ENCODE measurements at places on chromosomes 16 and 17.

DNA sequence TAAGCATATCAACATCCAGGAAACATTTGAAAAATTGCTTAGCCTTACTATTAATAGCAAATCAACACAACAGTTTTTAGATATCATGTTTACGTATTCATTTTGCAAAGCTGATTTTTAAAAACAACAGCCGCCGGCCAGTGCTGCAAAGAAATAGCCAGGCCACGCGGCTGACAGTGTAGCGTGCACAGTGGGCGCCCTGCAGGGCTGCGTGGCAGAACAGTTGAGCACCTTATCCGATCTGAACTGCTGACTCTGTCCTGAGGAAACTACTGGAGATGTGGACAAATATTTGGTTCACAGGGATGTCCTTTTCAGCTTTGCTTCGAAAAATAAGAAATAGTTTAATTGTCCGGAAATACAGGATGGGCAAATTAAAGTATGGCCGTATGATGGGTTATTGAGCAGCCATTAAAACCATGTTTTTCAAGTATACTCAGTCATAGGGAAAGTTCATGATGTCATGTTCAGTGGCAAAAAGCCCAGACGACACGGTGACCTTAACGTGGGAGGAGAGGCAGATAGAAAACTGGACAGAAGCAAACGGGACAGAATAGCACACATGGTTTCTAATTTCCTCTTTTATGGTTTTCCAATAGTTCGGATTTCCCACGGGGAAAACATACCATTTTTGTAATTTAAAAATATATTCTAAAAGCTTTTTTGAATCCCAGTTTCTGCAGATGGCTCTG, 52.4 kb upstream of the ENDOV start:
- no peak for DNase-seq

DNA sequence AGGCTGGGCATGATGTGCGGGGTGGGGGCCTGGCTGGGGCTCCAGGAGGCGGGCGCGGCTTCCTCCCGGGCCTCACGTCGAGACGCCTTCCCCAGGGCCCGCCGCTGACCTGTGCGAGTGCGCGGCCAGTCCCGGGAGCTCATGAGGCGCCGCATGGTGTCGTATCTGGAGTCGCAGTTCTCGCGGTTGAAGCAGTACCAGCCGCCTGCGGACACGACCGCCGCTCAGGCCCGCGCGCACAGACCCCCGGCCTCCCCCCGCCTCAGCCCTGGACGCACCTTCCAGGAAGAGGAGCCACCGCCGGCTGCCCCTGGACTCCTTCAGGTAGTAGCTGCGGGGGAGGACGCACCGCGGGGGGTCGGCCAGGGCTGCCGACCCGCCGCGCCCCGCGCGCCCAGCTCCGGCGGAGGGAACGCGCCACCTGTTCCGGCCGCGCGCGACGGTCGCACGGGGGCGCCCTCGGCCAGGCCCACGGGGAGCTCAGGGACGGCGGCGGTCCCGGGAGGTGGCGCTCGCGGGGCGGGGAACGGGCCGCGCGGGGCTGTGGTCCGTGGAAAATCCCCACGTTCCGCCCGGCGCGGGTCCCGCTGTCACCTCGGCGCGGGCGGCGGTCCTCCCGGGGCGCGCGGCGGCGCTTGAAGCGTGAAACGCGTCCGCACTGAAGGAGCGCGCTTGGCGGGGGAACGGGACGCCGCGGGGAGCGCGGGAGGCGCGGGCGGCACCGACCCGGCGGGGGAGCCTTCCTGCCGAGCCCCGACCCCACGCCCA, 1.4 kb downstream of the NOTUM start:
- peak; percentile 89 for DNase-seq

DNA sequence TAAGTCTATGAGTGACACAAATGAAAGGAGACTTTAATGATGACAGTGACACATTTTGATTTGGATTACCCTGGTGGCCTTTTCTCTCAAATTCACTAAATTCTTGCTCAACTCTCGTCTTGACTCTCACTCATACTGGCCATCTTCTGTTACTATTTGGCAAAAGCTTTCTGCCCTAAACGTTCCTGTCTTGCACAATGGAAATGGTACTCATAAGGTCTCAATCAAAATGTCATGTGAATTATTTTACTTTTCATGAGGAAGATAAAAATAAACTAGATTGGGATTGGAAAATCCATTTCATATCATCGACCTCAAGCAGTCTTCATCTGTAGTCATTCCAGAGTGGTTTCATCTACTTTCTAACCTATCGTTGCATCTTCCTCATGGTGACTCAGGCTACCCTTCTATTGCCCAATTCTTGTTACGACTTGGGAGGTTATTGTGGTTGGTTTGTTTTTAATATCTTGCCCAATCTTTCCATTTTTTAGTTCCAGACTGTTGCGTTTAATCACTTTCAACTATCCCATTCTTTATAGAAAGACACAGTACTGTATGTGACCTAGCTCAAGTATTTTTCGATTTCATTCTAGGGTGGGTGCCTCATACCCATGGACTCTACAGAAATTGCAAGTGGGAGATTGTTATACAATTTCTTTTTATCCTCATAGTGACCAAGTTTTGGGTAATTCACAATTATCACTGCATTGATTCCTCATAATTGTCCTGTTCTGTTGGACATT, 317.2 kb upstream of the KCNJ16 start:
- DNase-seq = no peak

DNA sequence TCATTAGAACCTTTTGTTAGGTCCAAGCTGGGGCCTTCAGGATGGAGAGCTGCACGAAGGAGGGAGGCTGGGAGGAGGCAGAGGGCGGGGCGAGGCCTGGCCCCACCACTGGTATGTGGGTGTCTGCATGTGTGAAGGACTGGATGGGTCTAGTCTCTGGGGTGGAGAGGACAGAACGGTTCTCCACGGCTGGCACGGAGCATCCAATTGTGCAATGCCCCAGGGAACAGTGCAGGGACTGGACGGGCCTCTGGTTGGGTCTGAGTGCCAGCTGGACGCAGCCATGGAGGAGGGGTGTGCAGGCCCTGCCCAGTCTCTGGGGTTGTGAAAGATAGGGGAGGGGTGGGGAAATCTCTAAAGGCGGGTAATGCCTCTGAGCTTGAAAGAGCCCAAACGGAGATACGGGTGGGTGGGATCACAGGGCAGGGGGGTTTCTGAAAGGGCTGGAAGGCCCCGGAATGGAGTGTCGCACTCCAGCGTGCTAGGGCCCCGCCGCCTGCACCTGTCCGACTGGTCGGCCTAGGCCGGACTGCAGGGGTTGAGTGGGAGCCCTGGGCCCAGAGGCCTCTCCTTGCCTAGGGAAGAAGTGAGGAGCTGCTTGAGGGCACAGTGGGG, 1.6 kb downstream of the PPL start:
- DNase-seq = no peak

- DNase-seq = no peak
These were observed 31.9 kb downstream of the CDK5R1 start for GRCh38 chr17:32518646-32519227.

DNA sequence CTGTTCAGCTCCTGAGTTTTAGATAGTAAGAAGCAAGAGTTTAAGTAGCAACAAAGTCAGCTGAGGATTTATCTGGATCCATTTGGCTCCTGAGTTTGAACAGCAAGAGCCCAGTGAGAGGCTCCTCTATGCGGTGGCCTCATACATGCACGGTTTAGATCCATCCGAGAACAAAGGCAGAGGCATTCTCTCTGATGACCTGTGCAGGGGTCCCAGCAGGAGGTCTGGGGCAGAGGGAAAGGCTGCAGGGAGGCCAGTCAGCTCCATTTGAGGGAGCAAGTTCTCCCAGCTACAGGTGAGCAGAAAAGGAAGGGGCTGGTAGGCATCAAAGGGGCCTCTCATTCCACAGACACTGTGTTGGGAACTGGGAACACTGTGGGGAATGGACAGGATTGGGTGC, 16.5 kb downstream of the PITPNM3 start:
- DNase-seq = no peak

DNA sequence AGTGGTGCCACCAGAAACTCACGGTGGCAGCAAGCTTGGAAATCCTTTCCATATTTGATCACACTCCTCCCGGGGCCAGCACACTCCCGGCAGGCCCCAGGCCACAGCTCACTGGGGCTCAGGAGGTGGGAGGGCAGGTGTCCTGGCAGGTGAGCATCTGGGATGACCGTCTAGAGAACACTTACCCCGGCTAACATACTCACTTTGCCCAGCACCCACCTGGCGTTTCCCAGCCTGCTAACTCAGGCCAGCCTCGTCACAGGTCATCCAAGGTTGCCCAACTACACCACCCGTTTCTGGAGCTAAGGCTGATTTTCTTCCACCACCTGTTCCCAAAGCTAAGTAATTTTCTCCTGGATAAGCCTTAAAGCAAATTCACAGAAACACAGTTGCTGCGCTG, 24.9 kb downstream of the FBXO31 start:
- no peak for DNase-seq

GRCh38 chr16:1770328-1771187, 785 bp downstream of the NME3 start:
- DNase-seq = peak; percentile 76

DNA sequence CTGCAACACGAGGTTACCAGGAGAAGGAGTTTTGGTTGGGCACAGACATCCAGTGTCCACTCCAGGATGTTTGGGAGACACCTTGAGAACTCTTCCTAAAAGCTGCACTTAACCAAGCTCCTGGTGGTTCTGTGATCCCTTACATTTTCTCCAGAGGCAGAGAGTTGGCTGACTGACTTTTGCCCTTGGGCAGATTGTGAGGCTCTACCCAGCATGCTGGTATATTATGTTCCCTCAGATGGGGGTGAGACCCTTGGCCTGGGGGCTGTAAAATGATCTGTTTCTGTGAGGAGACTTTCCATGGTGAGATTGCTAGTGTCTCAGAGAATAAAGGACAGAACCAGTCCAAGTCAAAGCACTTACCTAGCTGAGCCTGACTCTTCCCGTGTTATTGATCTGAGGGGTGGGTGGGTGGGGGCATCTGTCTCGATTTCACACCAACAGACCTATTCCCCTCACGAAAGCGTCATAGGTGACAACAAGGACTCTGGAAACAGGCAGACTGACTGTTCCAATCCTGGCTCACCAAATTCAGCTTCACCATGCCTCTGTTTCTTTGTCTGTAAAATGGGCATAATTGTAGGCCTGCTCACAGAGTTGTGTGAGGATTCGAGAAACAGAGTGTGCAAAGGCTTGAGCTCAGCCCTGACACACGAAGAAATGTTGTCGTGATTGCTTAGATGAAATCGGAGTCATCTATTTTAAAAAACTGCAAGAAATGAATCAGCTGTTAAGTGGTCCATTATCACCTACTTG, 12.2 kb downstream of the USB1 start:
- DNase-seq = no peak

GRCh38 chr17:14452856-14453255, 152.0 kb downstream of the HS3ST3B1 start:
- DNase-seq = no peak

DNA sequence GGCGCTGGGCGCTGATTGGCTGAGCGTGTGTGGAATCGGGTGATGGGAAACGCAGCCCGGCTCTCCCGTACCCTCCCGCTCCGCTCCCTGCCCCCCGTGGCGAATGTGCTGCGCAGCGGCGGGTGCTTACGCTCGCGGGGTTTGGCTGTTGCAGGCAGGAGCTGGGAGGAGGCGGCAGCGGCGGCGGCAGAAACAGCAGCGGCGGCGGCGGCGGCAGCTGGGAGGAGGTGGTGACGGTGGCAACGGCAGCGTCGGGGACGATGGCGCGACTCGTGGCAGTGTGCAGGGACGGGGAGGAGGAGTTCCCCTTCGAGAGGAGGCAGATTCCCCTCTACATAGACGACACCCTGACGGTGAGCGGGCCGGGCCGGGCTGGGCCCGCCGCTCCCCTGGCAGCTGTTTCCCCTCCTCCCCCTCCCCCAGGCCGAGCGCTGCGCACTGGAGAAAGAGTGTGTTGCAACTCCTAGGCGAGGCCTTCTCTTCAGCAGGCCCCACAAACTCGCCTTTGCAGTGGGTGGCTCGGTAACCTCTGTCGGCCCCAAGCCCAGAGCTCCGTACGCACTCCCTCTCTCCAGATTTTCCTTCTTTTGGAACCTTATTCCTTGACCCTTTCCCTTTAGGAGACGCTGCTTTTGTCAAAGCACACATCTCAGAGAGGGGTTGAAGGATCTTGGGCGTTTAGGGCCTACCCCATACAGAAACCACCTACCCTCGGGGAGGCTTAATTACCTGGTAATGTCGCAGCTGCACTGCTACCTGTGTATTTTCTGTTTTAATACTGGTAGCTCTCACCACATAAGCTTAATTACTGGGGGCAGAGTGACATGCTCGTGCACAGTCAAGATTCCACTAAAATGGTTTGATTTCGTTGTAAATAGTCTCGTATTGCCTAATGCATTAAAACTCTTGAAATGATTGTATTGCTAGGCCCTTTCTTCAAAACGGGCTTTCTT, 1.0 kb downstream of the GGNBP2 start:
- DNase-seq = peak; percentile 95

DNA sequence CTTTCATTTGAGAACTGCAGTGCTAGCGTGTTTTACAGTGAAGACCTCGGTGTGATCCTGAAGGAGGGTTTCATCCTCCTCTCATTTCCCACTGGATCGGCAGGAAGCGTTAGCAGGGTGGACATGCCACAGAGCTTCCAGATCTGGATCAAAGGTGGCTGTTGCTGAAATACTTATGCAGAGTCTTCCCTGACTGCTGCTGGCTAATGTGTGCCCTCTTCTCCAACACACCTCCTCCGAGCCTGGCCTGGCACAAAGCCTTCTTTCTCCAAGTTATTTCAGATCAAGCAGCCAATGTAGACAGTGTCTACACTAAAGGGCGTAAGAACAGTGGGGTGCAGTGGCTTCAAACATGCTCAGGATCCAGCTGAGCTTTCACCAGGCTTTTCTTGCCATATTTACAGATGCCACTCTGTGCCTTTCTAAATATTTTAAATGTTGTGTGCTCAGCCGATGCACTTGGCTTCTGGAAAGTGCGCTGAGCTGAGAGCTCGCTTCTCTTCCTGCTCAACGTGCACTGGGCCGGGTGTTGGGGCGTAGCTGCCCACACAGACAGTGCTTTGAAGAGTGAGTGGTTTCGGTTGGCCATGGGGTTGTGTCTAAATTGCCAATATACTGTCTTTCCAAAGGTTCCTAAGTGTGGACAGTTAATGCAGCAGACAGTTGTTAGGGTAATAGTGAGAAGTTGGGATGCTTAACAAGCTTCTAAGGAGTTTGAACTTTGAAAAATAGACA, 2.1 kb downstream of the ZNF750 start:
- no peak for DNase-seq

DNA sequence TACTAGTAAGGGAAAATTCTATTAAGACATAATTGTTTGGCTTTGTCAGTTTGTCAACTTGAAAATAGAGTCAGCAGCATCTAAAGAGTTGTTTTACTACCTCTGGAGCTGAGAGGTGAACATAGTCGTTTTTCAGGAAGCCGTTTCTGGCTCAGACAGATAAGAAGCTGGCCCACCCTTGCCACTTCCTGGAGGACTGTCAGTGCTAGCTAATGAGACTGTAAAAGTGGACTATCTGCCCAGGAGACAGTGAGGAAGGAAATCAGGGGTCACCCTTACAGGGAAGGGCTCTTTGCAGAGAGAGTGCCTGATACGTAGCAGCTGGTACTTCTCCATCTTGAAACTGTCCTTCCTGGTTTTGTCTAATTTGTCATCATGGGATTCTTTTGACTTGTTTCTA, 328.7 kb downstream of the WWOX start:
- DNase-seq = no peak

DNA sequence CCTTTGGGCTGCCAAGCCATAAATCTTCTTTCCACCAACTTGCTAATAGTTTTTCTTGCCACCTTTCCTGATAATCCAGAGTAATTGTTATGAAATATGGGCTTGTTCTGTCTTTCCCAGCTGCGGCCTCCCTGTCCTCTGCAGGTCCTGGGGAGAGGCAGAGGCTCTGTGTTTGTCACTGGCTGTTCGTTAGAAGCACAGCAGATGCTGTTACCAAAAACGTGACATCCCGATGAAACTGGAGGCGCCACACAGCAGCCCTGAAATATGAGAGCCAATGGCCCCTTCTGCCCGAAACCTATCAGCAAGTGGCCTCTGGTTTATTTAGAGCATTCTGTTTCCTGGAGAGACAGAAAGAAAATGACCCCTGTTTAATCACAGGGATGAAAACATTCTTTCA, 115.1 kb upstream of the ANKFN1 start:
- DNase-seq = no peak
